Head of caudate nucleus (tissue), 42 donors: ENCODE measurements at places on chromosomes 1 and 21.

DNA sequence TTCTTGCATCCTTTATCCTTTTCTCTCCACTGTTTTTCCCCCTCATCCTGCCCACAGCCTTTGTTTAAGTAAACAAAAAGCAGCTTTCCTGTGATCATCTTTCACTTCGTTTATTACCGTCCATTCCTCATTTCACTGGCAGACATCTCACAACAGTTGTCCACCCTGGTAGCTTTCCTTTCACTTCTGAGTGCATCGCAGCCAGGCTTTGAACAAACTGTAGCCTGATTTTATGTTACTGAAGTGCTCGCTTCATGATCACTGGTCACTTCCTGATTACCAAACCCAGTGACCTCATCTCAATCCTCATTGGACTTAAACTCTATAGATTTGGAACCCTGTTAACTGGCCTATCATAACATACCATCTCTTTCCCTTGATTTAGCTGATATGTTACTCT is 67.7 kb downstream of the SDCCAG8 start:
- DNase-seq = no peak

DNA sequence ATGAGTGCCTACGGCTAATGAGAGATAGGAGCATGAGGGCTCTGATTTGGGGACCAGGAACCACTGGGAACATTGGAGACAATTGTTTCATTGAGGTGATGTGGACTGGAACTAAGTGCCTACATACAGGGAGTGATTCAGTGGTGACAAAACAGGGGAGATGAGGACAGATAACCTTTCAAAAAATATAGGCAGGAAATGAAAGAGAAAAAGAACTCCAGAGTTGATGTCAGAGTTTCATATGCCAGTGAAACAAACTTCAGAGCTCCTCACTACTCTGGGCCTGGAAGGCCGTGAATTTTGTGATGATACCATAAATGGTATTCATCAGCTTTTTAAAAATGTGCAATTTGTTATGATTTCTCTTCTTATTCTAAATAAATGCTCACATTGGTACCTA is 39.3 kb downstream of the FASLG start:
- no peak for DNase-seq

DNA sequence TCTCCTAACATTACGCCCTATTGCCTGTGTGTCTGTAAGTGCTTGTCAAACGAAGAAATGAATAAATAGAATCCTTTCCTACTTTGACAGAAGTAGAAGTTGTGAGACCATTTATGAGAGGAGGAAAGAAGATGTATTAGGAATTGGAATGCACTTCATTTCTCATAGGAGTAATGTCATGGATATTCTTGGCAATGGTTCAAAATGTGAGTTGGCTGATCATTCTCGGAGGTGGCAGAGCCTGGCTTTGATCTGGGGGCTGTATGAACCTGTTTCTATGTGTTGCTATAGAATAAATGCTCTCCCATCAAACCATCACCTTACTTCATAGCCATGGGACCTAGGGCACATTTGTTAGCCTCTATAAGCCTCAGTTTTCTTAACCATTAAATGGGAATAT is 10.1 kb upstream of the SERBP1 start:
- no peak for DNase-seq

DNA sequence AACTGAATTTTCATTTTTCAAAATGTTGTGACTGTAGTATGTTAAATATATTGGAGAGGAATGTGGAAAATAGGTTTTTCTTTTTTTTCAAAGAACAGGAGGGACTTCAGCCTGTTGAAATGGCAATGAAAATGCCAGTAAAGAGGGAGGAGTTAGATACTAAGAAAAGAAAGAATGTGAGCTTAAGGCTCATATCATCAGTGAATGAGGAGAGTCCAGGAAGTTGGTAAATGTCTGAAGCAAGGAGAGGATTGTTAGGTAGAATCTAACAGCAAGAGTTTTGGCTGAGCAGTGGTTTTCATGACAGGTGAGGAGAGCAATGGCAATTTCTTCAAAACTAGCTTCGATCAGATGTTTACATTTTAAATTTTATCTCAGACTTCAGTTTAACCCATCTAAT is 43.0 kb downstream of the PLA2G4A start:
- no peak for DNase-seq

DNA sequence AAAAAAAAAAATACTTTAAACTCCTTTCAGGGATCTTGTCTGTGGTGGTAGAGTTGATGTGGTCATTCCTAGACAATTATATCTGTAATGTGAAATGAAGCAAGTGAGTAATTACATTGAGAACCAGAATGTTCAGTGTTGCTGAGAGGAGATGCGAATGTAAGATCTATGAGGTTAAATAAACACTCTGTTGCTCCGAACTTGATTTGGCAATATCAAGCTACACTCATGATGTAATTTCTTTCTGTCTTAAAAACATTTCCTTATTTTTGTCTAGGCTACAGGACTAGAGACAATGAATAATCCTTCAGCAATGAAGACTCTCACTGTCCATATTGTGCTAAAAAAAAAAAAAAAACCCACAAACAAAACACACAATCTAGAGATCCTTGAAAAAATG is 63.1 kb upstream of the IGSF5 start:
- no peak for DNase-seq

GRCh38 chr1:98304888-98305287 is 356.6 kb upstream of the SNX7 start:
- no peak for DNase-seq

GRCh38 chr1:92380867-92381266 is 82.0 kb downstream of the RPAP2 start:
- no peak for DNase-seq
